Mesendoderm (in vitro differentiated cells): ENCODE measurements at places on chromosomes 7 and 10.

DNA sequence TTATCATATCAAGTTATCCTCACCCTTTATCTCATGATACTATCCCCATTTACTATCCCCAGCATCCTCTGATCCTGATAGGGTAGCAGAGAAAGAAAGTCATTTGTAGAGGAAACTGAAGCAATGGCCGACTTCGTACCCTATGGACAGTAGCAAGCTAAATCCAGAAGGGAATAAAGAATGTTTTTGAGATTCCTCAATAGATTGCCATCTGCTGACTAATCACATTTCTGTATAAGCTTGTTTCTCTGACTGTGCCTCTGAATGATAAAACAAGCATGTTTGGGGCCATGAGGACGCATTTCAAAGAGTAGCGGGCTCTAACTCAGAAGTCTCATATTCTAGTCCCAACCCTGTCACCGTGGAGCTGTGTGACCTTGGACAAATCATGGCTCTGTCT, 13.2 kb upstream of the FAM107B start:
- H3K27me3 ChIP-seq = no peaks in the 10 kb centered on the region
- no peak overlapping the region for H3K27ac ChIP-seq
- DNase-seq = peak; percentile 1
- no peaks in the 10 kb centered on the region for H3K36me3 ChIP-seq
- no peaks in the 10 kb centered on the region for H3K4me1 ChIP-seq
- H3K4me3 ChIP-seq = no peak overlapping the region

DNA sequence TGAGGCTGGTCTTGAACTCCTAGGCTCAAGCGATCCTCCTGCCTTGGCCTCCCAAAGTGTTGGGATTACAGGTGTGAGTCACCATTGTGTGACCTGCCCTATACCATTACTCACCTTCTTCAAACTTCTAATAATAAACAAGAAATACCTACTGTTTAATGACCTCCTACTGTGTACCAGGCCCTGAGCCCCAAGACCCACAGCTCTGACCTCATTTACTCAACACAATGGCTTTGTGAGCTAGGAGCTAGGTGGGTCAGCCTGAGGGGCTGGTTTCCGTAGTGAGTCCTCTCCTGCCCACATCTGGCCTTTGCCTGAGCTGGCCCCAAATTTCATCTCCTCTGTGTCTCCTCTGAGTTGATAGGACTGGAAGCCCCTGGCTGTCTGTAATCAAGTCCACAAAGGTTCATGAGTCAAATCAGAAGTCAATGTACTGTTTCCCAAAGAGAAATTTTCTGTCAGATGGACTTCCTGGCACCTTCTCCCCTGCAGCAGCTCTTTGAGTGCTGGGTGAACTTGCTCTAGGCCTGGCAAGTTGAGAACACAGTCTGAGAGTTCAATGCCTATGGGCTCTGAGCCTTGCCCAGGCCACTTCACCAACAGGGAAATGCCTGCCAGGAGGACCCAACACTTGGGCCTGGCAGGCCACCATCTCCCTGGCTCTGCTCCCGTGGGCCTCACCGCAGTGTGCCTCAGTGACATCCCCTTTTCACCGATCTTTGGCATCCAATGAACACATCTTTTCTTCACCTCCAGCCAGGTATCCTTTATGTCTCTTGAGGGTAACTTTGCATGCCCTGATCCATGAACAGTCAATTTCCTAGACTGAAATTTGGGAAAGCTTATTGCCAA, 24.0 kb downstream of the NEURL1 start:
- H3K27me3 ChIP-seq = no peaks in the 10 kb centered on the region
- H3K36me3 ChIP-seq = no peaks in the 10 kb centered on the region
- no peak for DNase-seq
- no peak overlapping the region for H3K4me3 ChIP-seq

- peaks cover 7% of the 10 kb centered on the region for H3K4me1 ChIP-seq
- DNase-seq = peak; percentile 98
- H3K4me3 ChIP-seq = no peak overlapping the region
- no peaks in the 10 kb centered on the region for H3K36me3 ChIP-seq
- no peaks in the 10 kb centered on the region for H3K27me3 ChIP-seq
Measured at GRCh38 chr7:37371755-37372154, 76.9 kb downstream of the ELMO1 start.

- no peaks in the 10 kb centered on the region for H3K27me3 ChIP-seq
- no peak overlapping the region for H3K27ac ChIP-seq
- H3K4me1 ChIP-seq = no peaks in the 10 kb centered on the region
- no peaks in the 10 kb centered on the region for H3K36me3 ChIP-seq
Measured at GRCh38 chr10:15227611-15228372, 59.3 kb upstream of the NMT2 start.

- H3K36me3 ChIP-seq = no peaks in the 10 kb centered on the region
- H3K4me3 ChIP-seq = no peak overlapping the region
- DNase-seq = no peak
- no peaks in the 10 kb centered on the region for H3K27me3 ChIP-seq
- peaks cover 2% of the 10 kb centered on the region for H3K4me1 ChIP-seq
Measured at GRCh38 chr7:90715067-90715466, 118.9 kb downstream of the CDK14 start.

DNA sequence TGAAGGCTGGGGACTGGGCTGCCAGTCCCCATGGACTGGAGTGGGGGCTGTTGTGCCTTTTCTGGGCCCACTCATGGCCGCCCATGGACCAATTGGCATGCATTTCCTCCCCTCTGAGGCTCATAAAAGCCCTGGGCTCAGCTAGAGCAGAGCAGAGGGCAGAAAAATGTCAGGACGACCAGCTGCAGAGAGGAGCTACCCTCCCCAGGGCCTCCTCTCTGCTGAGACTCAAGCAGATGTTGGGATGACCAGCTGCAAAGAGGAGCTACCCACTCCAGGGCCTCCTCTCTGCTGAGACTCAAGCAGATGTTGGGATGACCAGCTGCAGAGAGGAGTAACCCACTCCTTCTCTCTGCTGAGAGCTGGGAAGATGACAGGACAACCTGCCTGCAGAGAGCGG, 20.3 kb upstream of the NUB1 start:
- no peak overlapping the region for H3K4me3 ChIP-seq
- H3K27ac ChIP-seq = no peak overlapping the region
- H3K4me1 ChIP-seq = no peaks in the 10 kb centered on the region
